Skin of body (tissue), 3 donors: ENCODE measurements at places on chromosomes 3 and 15. TPM values are rescaled to one million over a fixed set of nuclear protein-coding genes. Genes with fewer than 3 reads are reported as not detected.

The ZNF660 gene
- total RNA-seq, result 4.1 TPM

The SENP5 gene
- 42.5 TPM for total RNA-seq

DNA sequence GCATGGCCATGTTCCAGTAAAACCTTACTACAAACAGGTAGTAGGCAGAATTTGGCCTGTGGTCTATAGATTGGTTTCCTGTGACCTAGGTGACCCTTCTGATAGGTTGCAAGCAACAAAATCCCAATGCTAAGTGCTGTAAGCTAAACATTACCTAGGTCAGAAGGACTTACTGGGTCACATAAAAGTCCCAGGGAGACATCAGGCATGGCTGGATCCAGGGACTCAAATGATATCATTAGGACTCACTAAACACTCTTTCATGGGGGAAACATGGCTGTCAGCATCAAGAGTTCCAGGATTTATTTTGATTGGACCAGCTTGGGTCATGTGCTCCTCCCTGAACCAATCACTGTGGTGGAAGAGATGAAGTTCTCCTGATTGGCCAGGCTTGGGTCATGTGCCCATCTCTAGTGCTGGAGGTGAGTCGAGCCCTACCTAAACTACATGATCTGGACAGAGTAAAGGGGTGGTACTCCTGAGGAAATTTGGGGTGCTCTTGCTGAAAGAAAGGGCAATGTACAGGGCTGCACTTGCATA lies 16.8 kb upstream of the SLC6A1 start:
- no peak for DNase-seq

The SPINT1 gene
- total RNA-seq, result 50.8 TPM

The DUOXA2 gene
- not detected for total RNA-seq

- DNase-seq, result no peak
Measured at GRCh38 chr3:150094150-150094933, 123.6 kb upstream of the PFN2 start.

GRCh38 chr15:96119734-96120133 lies 210.8 kb upstream of the NR2F2 start:
- DNase-seq, result no peak

The ZPLD1 gene
- 0.10 TPM for total RNA-seq

DNA sequence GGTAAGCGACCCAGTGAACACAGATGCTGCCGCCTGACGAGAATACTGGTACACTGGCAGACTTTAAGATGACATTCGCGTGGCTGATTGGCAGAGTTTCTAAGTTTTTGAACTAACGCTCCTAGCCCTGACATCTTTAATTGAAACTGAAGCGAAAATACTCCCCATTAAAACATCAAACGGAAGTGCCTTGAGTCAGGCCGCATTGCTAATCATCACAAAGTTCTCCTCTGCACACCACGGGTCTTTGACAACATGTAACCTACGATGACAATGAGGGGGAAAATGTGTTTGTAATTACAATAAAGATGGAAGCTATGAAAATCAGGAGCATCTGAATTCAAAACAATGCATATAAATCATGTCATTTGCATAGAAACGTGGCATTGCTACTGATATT lies 44.5 kb downstream of the ATP13A4 start:
- no peak for DNase-seq

DNA sequence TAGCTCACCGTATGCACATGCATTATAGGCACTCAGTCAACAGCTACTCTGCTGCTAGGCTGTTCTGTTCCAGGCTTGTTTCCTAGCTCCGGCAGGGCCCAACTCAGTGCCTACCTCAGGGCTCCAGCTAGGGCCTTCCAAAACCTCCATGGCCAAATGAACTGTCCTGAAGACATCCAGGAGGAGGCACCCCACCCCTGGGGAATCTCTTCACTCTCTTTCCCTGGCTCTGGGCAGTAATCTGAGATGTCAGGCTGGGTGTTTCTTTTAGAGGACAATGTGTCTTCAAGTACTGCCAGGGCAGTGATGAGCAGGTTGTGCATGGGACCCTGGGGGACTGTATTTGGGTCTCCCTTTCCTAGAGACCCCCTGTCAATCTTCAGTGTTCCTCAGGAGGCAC lies 38.3 kb upstream of the TPM1 start:
- no peak for DNase-seq

DNA sequence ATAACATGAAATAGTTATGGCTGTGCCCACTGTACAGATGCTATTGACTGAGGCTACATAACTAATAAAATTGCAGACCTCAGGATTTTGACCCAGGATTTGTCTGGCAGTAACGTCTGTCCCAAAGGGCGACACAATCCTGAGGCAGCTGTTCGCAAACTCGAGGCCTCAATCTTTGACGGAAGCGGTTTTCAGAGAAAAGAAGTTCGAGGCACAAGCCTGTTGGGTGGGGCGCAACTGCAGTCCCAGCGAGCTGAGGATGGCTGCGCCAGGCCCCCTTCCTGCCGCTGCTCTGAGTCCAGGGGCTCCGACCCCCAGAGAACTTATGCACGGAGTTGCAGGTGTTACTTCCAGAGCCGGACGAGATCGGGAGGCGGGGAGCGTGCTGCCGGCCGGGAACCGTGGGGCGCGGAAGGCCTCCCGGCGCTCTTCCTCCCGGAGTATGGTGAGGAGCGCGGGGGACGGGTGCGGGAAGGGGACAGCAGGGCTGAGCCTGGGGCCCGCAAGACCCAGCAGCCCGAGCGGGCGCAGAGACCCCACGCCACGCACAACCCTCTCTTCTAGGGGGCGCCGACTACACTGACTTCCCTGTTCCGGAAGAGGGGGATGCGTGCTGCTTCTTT lies at the start of gene PARP15:
TSS of gene PARP15 (plus strand) at position 242 of the 623 bp plus-strand sequence. CDS start at position 260, 18 bp downstream.
- no peak for DNase-seq

The MYEF2 gene
- 8.1 TPM for total RNA-seq

DNA sequence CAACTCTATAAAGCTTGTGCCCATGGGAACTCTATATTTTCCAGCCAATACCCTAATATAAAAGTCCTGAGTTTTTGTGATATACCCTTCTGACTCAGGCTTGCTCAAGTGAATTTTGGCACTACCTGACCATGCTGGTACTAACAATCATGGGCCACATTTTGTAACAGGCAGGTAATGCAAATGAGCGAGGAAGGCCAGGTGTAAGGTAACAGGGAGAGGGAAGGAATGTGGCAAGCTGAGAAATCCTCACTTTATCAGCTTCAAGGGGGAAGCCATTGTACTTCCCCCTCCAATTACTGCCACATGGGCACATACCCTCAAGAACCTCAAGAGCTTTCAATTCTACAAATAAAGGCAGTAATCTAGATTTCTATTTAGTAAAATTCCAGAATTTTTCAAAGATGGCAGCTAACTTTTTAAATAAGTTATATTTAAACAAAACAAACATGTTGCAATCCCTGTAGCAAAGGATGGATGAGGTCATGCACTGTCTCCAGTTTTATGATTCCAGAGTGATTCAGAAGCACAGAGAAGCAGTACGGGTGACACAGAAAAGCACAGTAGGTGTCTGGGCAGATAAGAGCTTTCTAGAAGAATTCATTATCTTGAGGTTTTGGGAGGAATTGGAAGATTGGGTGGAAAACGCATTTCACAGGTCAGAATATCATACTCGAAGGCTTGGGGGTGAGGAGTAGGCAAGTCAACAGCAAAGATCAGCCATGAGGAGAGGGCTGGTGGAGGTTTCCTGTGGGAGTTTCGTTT lies 87.6 kb downstream of the FOXP1 start:
- no peak for DNase-seq

- no peak for DNase-seq
Measured at GRCh38 chr3:69749461-69749860, 10.2 kb downstream of the MITF start.

DNA sequence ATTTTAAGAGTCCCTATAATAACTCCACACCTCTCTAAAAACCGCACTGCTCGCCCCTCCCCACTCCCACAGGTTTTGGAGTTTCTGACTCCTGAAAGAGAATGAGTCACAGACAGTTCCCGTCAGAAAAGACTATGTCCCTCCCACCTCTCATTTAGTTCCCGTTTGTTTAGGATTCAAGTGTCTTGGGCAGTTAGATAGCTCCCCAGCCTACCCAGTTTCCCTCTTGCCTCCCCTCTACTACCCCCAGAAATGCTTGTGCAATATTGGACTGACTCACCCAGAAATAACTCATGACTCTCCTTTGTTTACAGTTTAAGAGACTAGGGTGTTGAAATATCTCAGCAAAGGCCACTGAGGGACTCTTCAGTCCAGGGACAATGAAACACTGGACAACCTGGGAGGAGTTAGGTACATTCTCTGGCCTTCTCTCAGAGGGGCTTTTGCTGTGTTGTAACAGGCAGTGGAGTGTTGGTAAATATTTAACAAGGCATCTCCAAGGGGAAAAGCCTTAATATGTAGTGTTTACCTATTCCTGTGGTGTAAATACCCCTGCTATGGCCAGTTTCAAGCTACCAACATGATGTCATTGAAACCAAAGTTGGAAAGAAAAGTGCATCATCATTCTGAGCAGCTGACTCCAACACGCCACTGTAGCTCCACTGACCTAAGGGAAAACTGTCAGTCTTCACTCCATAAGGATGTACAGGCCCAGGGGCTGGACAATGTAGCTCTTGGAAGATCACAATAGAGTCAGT lies 96.1 kb upstream of the CHD2 start:
- no peak for DNase-seq

GRCh38 chr3:14647976-14648955 lies 3.3 kb upstream of the CCDC174 start:
- no peak for DNase-seq
